ENCODE measurements at places on chromosomes 1 and 21.

GRCh38 chr1:210525716-210526454, 197.2 kb downstream of the HHAT start:
- no peak for DNase-seq

DNA sequence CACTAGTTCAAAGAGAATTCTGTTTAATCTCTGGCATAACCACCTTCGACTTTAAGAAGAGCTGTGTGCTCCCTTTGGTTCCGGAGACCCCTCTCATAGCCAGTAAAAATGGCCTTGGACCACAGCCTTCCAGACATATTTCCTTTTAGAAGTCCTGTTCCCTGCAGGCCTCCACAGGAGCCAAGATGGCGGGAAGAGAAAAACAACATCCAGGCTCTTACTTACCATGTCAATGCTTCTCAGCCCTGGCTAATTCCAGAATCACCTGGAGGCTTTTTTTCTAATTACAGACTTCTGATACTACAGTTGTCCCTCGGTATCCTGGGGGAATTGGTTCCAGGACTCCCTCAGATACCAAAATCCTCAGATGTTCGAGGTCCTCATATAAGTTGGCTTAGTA, 362.5 kb downstream of the PBX1 start:
- no peak for DNase-seq

DNA sequence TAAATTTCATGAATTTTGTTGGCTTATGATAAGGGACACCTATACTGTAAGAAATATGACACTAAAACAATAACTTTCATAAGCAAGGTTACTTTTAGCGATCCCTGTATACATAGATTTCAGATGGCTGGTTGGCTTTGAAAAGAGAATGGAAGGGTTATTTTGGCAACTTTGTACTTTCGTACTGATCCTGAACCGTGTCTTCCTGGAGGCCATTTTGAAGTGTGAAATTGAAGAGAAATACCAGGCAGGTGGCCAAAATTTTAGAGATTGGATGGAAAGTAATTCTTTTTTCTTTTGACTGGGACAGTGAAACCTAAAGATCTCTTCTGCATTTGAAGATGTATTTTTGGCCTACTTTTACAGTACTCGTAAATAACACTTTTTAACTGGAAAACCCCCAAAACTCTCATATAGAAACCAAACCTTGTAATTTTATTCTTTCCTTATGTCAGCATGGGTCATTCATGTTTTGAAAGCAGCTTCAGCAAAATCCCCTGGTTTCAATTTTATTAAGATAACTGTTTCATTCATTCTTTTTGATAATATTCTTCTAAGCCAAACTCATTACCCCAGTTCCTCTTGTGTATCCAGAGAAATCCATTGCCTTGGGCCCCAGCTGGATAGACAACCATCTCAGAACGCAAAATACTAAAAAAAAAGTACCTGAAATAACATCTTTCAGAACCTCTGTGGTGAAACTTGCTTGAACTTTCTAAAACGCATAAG, 38.4 kb upstream of the ZNF281 start:
- DNase-seq, result no peak

- DNase-seq, result no peak
These were observed 32.2 kb downstream of the TMED5 start for GRCh38 chr1:93148001-93148400.

DNA sequence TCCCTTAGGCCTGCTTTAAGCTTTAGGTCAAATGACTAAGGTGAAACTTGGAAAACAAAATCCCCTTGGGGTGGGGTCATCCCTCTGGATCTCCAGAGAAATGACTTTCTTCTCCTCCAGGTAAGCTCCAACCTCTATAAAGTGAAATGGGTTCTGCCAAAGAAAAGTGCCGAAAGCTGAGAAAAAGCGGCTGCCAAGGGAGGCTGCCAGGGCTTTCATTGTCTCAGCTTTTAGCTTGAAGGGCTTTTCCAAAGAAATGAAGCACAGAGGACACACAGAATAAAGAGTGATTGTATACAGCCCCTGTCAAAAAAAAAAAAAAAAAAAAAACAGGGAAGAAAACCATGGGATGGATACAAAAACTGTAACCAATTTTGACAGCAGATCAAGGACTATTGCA, 126.9 kb downstream of the TGFBR3 start:
- DNase-seq, result no peak

DNA sequence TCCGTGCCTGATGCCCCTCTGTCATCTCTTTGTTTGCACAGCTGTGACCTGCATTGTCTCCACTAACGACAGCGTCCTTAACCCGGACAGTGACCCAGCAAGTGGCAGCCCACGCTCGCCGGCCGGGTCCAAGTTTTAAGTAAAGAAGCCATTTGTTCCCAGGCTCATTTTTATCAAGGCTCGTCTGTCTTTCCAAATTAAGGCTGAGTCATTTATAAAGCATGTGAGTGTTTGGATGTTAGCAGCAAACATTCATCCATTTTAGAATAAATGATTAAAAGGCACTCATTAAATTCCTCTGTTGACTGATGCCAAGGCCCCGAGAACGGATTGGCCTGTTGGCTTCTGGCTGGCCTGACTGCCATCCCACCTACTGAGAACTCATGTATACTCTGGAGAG, 514.5 kb downstream of the NPHP4 start:
- DNase-seq, result no peak

GRCh38 chr1:197250616-197251015, 17.4 kb upstream of the CRB1 start:
- DNase-seq, result no peak

DNA sequence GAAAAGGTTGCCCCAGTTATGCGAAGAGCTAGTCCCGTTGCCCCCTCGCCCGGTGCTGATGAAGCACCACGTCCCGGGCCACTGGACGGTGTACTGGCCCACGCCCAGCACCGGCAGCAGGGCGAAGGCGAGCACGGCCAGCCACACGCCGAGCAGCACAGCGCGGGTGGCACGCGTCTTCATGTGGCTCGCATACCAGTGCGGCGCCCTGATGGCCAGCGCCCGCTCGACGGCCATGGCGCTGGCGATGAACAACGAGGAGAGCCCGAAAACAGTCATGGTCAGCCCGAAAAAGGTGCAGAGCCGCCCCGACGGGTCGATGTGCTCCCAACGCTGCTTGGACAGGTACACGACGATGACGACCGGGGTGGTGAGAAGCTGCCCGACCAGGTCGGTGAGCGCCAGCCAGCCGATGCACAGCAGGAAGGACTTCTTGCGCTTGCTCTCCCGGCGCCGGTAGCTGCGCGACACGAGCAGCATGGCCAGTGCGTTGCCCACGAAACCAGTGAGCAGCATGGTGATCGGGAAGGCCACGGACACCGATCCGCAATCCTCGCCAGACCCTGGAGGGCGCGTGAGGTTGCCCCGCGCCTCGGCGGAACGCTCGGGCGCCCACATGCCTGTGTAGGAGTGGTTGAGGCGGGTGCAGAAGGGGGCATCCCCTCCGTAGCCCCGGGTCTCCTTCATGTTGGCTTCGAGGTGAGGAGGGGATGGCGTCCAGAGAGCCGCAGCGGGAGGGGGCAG, 553 bp downstream of the PTGER3 start:
- no peak for DNase-seq

- DNase-seq, result no peak
These were observed 127.5 kb upstream of the ZP4 start for GRCh38 chr1:238018214-238018613.

GRCh38 chr1:1430992-1431844, 4.3 kb upstream of the VWA1 start:
- DNase-seq, result no peak

DNA sequence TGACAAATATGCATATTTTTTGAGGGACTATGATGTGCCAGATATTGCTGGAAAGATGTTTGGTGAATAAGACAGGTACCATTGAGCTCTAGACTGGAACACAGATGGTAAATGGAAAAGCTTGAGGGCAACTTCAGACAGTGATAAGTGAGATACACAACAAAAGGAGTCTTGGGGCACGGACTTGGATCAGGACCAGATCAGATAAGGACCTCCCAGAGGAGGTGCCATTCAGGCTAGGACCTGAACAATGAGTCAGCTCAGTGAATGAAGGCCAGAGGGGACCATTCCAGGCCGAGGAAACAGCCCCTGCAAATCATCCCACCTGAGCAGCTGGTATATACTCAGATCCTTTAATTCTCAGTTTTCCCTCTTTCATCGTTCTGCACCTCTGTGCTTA, 1.8 kb upstream of the KCNJ15 start:
- DNase-seq, result no peak

- DNase-seq, result no peak
These were observed 310.4 kb downstream of the RRAGC start for GRCh38 chr1:38549191-38549590.

- DNase-seq, result no peak
These were observed 294.0 kb upstream of the PTBP2 start for GRCh38 chr1:96427616-96428015.

DNA sequence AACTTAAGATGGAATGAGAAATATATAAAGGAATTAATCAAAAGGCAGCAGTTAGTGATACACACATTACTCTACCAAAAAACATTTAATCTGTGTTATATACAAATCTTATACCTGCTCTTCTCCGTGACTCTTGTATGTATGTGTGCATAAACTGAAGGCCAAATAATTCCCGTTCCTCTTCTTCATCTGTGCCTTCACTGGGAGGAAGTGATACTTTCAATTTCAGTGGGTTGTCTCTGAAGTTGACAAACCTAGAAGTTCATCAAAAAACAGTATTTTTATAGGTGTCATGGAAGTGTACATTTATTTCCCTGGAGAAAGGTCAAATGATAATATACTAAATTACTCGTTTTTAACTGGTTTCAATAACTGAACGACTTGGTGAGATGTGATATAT, 19.3 kb downstream of the TRMT13 start:
- no peak for DNase-seq

DNA sequence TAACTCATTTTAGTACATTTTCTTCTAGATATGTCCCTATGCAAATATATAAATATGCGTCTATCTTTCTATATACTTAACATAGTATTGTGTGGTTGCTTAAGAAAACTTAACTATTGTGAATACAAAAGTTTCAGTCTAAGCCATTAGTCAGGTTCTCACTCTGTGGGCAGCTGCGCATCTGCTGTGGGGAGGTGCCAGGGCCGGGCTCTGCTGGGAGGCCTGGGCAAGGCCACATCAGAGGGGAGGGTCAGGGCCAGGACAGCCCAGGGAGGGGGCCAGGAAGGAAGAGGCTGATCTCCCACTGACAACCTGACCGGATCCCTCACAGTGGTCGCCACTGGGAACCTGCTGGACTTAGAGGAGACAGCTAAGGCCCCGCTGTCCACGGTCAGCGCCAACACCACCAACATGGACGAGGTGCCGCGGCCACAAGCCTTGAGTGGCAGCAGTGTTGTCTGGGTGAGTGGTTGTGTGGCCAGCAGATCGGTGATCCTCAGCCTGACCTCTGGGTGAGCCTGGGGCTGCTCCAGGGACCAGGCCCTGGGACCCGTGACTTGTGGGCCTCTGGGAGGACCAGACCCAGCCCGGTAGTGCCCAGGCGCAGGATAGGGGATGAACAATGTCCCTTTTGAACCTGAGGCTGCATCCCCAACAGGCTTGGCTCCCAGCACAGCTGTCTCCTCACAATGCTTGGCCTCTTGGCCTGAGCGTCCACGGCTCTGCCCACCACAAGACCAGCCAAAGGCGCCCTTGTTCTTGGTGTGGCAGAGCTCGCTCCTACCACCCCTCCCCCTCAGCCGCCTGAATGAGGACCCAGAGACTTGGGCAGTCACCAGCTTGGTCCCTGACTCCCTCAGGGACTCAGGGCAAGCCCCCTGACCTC, 20.2 kb downstream of the LDLRAP1 start:
- DNase-seq, result no peak

DNA sequence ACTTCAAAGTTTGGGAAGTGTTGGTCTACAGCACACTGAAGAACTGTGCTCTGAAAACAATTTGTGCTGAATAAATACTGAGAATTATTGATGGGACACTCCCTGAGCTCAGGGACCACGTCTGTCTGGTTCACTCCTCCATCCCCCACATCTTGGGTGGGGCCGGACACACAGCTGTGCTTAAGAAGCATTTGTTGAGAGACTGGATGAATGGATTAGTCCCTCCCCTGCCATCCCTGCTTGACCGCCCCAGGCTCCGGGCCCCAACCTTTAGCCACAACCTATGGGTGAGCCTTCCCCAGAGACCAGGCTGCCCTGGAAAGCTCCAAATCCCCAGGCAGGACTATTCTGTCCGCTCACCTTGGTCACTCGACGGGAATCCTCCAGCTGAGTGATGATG, 7.5 kb downstream of the TRIM63 start:
- no peak for DNase-seq

- DNase-seq, result peak; percentile 35
These were observed 642 bp upstream of the PARP1 start for GRCh38 chr1:226408285-226409184.

- DNase-seq, result no peak
These were observed 122.9 kb downstream of the EVI5 start for GRCh38 chr1:92662048-92662447.

- no peak for DNase-seq
These were observed 28.6 kb upstream of the DISP3 start for GRCh38 chr1:11450310-11450709.

GRCh38 chr21:40021558-40022351, 154.5 kb downstream of the PCP4 start:
- DNase-seq, result no peak

GRCh38 chr1:192382758-192383157, 66.0 kb downstream of the RGS21 start:
- no peak for DNase-seq

DNA sequence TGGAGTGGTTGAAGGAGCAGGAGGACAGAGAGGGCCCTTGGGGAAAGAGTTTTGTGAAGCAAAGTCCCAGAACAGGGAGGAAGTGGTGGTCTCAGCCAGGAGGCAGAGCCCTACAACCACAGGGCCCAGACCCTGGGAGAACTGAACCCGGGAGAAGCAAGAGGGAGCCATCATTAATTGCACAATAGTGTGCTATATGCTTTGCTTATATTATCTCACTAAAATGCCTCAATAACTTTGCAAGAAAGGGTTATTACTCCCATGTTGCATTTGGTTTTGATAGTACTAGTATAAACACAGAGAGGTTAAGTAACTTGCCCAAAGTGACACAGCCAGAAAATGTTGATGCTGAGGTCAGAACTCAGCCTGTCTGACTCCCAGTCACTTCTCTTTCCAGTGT, 124.3 kb downstream of the FOXD2 start:
- no peak for DNase-seq

DNA sequence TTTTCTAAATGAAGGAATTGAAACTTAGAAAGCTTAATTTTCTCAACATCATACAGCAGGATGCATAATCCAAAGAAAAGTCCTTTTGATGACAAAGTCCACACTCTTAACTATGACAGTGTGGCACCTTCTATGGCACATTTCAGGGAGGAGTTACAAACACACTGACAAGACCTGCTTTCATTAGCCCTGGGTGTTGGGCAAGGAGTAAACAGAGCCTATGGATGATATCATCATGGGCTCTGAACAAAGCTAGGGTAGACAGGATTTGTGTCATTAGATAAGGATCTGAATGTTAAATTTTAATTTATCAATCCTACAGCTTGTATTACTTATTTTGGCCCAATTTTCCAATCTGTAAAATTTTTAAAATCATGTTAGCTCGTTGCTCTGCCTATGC, 62.6 kb upstream of the DENND1B start:
- DNase-seq, result no peak

Data from NCI-H1105 (cell line).